Endothelial cell (in vitro differentiated cells): ENCODE measurements at places on chromosomes 12 and 14.

GRCh38 chr12:111953455-111953854, 59.5 kb downstream of the TMEM116 start:
- DNase-seq = no peak

GRCh38 chr12:50686976-50687375, 76.9 kb upstream of the ATF1 start:
- DNase-seq = no peak

GRCh38 chr12:5806371-5807089, 138.5 kb downstream of the ANO2 start:
- DNase-seq = no peak

- no peak for DNase-seq
Measured at GRCh38 chr12:10633541-10633940, 20.1 kb upstream of the MAGOHB start.
